ENCODE measurements at places on chromosomes 2 and 18.
A peak's percentile ranks its signal among the peaks of the same experiment; 100 is the strongest.

DNA sequence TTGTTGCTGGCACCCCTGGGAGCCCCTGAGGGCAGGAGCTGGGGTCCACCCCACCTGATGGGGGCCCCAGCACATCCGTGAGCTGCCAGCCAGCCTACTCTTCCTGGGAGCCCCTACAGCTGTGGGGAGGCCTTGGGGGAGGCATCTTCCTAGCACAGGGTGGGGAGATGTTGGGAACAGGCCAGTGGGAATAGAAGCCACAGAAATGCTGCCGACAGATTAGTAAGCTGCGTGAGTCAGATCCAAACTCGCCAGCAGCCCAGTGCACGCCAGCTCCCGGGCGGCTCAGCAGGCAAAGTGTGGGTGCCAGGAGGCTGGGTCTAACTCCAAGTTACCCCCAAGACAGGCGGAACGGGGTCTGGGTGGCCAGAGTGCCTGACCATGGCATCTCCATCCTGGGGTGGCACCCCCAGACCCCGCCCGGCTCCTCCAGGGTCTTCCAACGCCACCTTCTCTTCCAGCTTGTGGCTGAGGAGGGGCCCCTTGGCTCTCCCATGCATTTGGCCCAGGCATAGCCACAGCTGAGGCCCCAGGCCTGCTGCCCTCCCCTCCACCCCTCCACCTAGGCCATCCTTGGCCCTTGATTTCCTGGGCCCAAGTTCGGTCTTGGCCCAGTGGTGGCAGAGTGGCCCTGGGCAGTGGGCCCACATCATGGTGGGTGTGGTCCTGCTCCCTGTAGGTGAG, 15.3 kb downstream of the CROCC2 start:
- DNase-seq: no peak

GRCh38 chr18:52333860-52334259, 6.1 kb upstream of the DCC start:
- no peak for DNase-seq

DNA sequence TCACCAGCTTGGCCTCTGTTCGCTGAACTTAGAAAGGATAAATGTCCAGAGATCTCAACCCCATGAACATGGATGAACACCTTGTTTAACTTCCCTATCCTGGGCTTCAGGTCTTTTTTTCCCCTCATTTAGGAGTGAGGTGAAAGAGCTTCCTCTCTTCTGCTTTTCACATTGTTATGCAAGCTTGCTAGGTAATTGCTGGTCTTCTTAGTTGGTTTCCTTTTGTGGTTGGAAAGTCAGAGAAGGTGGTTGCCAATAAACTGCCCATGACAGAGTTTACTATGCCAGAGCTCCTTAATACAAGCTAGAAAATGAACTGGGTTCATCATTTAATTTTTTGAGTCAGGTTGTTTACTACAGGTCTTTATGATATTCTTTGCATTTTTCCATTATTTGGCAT, 16.6 kb downstream of the SLC9A4 start:
- DNase-seq: no peak

DNA sequence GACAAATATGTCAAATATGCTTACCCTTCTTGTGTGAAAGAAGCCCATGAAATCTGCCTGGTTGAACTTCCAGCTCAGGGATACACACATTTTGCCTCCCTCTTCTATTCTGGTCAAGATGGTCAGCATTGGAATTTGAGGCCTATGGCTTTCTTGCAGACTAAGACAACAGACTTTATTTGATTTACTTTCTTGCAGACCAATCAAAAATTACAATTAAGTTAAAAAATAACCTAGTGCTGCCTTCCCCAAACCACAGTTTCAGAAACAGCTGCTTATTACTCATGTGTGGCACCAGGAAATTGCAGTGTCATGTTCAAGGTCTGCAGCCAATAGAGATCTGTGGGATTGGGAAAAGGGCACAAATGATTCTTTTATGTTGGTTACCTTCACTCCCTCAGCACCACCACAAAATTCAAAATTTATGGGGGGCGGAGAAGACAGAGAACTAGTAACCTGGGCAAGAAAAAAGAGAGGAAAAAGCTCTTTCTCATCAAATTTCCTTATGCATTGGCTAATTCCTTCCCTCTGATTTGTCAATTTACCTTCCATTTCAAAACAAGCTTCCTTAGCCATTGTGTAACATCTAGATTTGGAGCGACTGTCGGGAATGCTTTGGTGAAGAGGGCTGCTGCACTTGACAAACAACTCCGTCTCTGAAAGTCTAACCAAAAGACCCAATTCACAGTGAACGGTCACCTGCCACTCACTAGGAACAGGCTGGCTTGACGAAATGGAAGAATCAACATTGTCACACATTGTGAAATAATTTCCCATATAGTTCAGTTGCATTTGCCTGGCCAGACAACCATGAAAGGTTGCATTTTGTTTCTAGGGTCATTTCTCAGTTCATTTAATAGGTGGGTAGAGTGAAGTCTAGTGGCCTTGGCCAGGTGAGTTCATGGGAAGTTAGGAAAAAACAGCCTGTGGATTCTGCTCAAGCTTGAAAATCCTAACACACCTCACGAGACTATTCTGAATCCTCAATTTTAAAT, 100.4 kb upstream of the FZD5 start:
- DNase-seq: no peak

- DNase-seq: no peak
Observed at GRCh38 chr18:2965797-2966196, 47.1 kb downstream of the LPIN2 start.

DNA sequence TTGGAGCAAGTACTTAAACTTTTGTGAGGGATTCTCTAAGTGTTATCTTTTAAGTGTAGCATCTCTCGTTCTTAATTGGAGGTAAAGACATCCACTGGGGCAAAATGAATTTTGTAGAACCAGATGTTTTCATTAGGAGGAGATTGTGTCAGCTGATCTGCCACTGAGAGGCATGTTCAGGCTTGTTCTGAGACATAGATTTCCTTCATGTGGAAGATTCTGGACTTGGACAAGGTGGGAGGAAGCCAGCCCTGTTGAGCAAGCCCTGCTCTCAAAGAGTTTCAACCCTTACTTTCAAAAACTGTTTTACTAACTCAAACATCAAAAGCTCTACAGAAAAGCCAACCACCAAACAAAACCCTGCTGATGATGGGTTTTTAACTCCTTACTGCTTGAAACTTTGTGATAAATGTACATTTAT, 6.5 kb downstream of the MAP4K4 start:
- peak; percentile 36 for DNase-seq

GRCh38 chr2:83143946-83144345, 1315.1 kb downstream of the SUCLG1 start:
- no peak for DNase-seq

GRCh38 chr2:65386344-65386743, 46.1 kb downstream of the SPRED2 start:
- DNase-seq: no peak

GRCh38 chr2:31193806-31194205, 23.5 kb downstream of the CAPN14 start:
- no peak for DNase-seq

DNA sequence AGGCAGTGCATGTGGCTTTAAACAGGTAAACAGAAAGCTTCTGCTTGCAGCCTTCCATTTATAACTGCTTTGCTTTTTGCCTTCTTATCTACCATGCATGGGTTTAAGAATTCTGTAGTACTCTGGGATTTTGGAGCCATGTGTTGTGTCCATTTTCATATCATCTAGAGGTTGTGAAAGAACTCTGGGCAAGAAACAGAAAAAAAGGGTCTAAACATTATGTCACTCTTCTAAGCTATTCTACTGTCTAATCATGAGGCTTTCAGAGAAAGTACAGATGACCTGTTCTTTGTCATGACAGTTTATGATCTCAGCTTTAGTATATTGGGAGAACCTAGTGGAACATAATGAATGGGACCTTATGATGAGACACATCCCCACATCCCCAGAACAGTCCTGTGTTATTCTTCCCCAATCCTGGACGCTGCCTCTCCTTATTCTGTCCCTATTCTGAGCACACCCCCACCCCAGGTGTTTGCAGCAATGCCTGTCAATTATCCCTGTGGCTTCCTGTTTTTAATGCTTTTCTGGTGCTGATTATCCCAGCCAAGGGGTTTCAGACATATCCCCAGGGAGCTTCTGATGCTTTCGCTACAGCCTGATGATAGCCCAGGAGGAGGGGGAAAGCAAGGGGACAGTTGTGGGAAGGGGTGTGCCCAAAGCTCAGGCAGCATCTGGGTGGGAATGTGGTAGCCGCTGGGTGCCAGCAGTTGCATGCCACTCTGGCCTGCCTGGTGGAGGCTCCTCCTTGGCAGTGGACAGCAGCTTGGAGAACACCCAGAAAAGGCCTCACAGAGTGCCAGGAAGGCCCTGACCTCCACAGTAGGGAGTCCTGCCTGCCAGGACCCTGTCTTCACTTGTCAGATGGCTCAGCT, 169.5 kb upstream of the MAP3K20 start:
- no peak for DNase-seq

- DNase-seq: no peak
Observed at GRCh38 chr18:30387401-30387800, 655.1 kb downstream of the DSC3 start.

GRCh38 chr18:51195086-51195450, 2.4 kb downstream of the MEX3C start:
- DNase-seq: no peak

Data from stimulated activated CD4-positive, alpha-beta T cell treated with anti-CD3 and anti-CD28 coated beads, Interleukin-4, amount 100 ng/mL, for 24 hours (primary cell).